ENCODE measurements at places on chromosomes 1 and 21.

GRCh38 chr1:176785791-176786190 lies 322.8 kb downstream of the PAPPA2 start:
- DNase-seq, result no peak

DNA sequence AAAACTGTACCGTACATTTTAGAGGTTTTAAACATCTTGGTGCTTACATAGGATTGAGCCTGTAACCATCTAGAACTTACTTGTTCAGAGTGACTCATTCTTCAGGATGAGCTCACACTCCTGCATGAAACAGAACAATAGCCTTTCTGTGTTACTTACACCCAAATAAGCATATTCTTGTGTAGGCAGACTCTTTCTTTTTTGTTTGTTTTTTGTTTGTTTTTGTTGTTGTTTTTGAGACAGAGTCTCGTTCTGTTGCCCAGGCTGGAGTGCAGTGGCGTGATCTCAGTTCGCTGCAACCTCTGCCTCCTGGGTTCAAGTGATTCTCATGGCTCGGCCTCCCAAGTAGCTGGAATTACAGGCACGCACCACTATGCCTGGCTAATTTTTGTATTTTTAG lies 3.8 kb upstream of the CA6 start:
- DNase-seq, result no peak

DNA sequence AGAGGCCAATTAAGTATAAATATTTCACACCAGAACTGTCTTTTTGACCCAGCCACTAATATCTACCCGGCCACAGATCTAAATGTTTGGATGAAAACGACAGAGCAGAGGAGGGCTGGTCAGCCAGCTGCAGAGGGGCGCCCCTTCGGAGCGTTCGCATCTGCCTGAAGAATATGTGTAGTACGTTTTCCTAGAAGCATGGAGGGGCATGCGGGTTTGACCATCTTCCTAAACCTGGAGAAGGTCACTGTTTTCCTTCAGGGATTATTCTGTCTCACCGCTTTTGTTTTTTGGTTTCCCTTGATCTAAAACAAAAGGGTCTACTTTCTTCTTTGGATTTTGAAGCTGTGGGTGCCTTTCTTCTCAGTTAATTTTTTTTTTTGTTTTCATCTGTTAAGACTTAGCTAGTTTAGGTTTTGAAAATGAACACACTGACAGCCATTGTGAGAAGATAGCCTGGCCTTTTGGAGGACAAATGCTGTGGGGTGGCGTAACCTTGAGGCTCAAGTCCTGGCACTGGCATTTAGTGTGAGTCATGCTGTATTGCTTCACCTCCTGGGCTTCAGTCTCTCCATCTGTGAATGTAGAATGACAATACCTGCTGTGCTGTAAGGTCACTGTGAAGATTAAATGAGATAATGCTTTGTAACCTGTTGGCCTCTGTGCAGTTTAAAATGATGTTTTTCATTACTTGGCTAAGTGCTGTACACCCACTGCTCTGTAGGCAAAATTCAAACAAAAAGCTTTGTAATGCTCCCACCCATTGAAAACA lies 74.1 kb upstream of the IRF2BP2 start:
- DNase-seq, result no peak

- DNase-seq, result no peak
These were observed at the start of gene FCRL2 for GRCh38 chr1:157776971-157777391. FCRL2 (minus strand) TSS chr1:157777132; CDS start chr1:157777073, 59 bp downstream.

DNA sequence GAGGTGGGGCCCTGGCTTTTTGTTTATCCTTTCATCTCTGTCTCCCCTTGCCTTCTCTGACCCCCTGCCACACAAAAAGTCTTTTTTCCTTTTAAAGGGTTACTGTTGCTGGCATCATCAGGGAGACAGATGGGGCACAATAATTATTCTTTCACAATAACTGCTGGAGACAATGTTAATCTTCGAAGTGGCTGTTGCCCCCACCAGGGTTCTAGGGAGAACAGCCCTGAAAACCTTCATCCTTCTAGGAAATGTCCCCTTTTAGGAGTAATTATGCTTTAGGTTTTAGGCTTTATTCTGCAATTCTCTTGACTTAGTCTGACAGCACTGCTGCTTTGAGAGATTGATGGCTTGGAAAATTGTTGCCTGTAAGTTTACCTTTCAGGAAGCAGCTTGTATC lies 150.0 kb downstream of the NOS1AP start:
- DNase-seq, result no peak

- no peak for DNase-seq
These were observed 96.8 kb upstream of the DPT start for GRCh38 chr1:168825820-168826219.

- no peak for DNase-seq
These were observed 745.6 kb upstream of the CXADR start for GRCh38 chr21:16767201-16767600.
